ENCODE measurements at places on chromosomes 2 and 18.

GRCh38 chr2:216169087-216169486 lies 59.9 kb downstream of the XRCC5 start:
- DNase-seq: no peak

GRCh38 chr2:226215902-226216503 lies 583.6 kb downstream of the IRS1 start:
- peak; percentile 64 for DNase-seq

DNA sequence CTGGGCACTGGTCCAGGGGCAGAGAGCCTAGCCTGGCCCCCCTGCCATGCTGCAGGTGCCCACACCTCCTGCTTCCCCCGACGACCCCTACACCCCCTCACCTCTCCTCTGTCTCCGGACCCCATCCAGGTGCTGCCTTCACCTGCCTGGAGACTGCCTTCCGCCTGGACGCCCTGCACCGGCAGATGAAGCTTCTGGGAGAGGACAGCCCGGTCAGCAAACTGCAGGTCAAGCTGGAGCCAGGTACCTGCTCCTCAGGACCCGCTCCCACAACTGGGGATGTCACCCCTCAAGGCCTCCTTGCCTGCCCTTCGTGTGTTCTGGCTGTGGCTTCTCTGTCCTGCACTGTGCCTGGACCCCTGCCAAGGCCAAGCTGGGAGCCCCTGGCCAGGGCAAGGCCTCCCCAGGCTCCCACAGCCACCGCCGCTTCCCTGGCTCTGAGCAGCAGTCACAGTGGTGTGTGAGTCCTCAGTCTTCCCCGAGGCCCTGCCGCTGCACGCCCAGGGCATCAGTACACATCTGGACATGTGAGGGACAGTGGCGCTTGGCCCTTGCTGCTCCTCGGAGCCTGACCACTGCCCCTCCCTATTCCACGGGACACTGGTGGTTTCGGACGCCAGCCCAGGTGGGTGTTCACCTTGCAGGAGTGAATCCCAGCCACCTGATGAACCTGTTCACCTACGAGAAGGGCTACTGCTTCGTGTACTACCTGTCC lies 6.3 kb downstream of the RNPEPL1 start:
- DNase-seq: no peak

GRCh38 chr18:28786926-28787325 lies 610.0 kb upstream of the CDH2 start:
- peak; percentile 55 for DNase-seq

DNA sequence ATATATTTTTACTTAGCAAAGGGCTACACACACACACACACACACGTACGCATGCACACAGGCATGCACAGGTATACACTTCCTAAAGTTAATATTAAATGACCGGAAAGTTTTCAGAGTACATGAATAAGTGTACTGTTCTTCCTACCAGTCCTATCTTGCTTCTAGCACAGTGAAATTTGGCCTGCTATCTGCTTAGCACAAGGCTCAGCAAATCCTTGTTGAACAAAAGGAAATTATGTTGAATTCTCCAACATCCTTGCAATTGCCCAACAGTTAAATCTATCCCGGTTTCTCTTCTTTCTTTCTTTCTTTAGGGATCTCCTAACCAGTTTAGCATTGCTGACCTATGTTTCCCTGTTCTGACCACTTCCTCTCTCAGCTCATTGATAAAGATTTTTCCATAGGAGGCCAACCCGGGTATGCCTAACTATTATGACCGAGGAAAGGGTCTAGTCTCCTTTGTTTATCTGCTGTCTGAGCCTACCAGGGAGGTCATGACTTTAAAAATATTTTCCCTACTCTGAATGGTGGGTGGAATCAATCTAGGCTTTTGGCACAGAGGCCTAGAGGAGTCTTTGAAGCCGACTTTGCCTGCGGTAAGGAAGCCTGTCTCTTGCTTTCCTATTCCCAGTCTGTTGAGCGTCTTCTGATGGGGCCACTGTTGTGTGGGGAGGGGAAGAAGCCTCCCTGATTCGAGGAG lies 400.7 kb downstream of the HRH4 start:
- no peak for DNase-seq

GRCh38 chr2:209368914-209369313 lies 54.9 kb upstream of the MAP2 start:
- peak; percentile 74 for DNase-seq

GRCh38 chr2:97739020-97739892 lies 25.9 kb downstream of the ZAP70 start:
- DNase-seq: no peak

GRCh38 chr2:172246649-172247048 lies 143.9 kb upstream of the DLX2 start:
- no peak for DNase-seq

GRCh38 chr18:59929621-59930295 lies 30.0 kb downstream of the PMAIP1 start:
- peak; percentile 66 for DNase-seq

- no peak for DNase-seq
Measured at GRCh38 chr2:217804338-217804737, 198.5 kb downstream of the TNS1 start.

DNA sequence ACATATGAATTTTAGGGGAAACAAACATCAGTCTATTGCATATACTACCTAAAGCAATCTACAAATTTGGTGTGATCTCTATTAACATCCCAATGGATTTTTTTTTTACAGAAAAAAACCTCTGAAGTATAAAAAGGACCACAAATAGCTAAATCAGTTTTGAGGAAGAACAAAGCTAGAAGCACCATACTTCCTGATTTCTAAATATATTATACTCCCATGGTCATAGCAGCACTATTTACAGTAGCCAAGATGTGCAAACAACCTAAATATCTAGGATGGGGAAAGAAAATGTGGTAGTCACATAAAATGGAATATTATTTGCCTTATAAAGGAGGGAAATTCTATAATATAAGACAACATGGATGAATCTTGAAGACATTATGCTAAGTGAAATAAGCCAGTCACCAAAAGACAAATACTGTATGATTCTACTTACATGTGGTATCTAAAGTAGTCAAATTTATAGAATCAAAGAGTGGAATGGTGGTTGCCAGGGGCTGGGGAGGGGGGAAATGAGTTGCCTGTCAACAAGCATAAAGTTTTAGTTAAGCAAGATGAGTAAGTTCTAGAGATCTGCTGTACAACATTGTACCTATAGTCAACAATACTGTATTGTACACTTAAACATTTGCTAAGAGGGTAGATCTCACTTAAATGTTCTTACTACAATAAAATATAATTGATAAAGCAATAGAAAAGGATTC lies 17.6 kb upstream of the CASP8 start:
- no peak for DNase-seq

- DNase-seq: no peak
Measured at GRCh38 chr18:48715711-48716361, 177.0 kb downstream of the CTIF start.

- DNase-seq: no peak
Measured at GRCh38 chr2:110940376-110940910, 180.3 kb upstream of the BCL2L11 start.
